ENCODE measurements at places on chromosomes 11 and 22.

DNA sequence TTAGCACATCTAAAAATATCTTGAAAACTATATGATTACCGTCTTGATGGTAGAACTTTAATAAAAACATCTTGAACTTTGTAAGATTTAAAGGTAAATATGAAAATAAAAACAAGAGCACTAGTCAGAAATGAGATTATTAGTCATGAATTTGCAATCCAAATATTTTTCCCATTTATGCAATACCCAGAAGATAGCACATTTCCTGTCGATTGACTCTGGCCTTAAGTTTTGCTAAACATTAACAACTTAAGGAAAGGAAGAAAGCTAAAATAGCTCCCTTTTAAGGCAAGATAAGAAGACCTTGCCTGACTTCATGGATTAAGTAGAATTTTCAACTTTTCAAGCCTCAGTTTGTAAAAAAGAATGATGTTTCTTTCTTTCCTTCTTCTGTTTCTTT lies 1374.7 kb upstream of the RAG2 start:
- DNase-seq, result no peak

- no peak for DNase-seq
Measured at GRCh38 chr22:29102300-29102699, 29.5 kb downstream of the KREMEN1 start.

DNA sequence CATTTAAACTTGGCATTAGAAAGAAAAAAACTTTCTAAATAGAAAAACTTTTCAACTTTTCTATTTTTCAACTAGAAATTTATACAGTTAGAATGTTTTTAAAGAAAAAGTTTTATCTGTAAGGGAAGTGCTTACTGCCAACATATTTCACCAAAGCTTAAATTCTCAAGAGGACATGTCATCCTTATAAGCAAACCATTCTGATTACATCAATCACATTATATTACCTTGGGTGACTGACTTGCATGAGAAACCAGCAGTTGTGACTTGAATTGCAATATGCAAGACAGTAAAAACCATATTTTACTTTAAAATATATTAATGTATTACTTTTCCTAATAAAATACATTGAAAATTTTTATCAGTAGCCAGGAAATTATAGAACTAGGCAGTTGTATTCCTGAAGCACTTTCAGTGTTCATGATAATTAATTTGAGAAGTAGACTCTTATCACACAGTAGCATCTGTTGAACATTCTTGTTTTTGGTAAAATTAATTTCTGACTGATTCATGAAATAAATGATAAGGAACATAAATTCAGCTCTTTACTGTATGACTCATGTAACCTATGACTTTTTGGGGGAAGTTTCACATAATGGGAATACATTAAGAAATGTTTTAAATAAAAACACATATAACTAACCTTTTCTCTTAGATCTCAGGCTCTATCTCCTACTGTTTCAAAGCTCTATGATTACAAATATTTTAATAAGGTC lies 345.0 kb upstream of the CCDC179 start:
- DNase-seq, result no peak

- no peak for DNase-seq
Measured at GRCh38 chr22:27629908-27630673, 171.5 kb downstream of the MN1 start.

- DNase-seq, result no peak
Measured at GRCh38 chr11:2901196-2901796, 15.7 kb upstream of the CDKN1C start.

DNA sequence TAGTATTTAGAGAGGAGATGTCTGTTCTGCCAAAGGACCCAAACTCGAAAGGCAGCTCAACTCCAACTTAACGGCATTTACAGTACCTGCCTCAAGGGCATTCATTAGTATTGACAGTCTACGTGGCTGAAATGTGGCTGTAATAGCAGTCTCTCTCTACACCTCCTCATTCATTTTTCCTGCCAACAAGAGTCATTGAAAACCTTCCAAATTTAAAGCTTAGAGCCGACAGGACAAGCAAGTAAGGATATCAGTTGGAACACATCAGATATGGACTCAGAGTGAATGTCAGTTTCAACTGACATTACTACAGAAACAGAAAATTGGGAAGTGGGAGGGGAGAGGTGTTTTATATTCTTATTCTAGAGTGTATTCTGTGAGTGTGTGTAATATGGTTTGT lies 253.1 kb downstream of the CADM1 start:
- DNase-seq, result no peak

GRCh38 chr11:80595011-80595410 lies 1154.2 kb upstream of the TENM4 start:
- no peak for DNase-seq

DNA sequence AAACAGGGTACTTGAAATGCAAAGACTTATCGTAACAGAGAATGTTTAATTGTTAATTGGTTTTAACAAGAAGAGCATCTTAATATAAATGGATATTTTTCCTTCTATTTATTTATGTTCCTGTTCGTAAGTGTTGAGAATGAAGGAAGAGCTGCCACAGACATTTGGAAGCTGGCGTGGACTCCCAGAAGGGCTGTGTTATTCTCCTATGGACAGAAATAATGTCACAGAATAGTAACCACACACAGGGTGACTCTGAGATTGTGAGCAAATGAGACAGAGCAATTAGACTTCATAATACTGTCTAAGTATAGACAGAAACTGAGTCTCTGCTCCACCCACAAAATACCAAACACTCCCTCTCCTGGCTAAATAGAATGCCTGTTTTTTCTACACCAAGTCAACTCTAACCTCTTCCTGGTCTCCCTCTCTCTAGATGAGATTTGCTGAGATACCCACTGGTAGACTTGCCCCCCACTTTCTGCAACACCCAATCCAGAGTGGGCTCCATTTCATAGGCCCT lies 6.1 kb downstream of the APOL3 start:
- DNase-seq, result no peak

DNA sequence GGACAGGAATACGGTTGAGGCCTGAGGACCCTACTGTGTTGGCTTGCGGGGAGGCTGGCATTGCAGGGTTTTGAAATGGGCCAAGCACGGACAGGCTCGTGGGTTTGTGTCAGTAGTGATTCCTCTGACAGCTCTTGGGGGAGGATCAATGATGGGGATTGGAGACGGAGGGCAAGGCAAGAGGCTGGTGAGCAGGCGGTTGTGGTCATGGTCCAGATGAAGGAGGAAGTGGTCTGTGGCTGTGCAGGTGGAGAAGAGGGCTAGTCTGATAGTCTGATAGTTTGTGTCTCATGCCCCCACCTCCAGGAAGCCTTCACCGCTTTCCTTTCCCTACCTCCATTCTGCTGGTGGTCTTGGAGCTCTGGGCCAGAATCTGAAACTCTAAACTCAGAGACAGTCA lies 3.0 kb downstream of the MAFF start:
- no peak for DNase-seq

GRCh38 chr11:45180179-45180847 lies 33.9 kb downstream of the PRDM11 start:
- DNase-seq, result no peak

DNA sequence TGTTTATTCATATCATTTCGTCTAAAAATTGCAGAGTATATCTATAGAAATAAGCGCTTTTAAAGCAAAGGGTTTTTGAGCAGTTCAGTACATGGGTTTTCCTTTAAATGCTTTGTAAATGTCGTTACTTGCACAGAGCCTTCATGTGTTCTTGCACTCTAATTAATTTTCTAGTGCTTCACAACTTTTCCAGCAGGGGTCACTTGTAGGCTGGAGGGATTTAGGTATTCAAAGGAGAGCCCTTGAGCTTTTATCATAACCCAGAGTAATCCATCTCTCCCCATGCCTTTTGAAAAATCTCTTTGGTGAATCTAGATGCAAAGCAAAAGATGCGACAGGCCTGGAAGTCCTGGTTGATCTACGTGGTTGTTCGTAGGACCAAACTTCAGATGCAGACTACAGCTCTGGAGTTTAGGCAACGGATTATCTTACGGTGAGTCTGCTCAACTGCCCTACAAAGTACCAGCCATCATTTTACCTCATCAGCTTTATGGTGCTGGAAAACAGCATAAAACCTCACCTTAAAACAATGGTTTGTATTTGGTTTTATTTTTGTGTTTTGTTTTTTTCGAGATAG lies 60.4 kb downstream of the SFI1 start:
- DNase-seq, result no peak

DNA sequence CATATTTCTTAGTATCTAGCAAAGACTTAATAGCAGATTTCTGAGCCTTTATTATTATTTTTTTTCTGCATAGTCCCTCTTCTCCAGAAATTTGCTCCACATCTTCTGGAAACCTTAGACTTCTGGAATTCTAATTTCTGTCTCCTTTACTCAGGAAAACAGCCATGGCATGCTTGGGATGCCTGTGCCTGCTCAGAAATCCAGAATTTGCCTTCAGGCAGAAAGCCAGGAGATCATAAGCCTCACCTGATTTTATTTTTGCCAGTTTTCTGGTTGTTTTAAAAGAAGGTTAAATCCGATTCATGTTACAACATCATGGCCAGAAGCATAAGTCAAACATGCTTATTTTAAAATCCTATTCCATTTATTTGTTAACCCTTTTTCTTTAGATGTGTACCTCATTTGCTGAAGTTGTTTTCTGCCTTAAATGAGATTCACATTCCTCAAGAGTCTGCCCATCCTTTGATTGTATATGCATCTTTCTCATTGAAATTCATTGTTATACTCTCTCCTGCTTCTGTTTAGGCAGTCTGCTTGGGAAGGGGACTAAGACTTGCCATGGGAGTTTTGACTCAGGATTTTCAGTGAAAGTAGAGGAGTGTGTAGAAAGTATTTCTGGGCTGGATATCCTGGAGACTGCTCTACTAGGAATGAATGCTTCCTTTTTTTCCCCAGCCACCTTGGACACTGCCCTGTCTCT lies 37.1 kb downstream of the SIK2 start:
- DNase-seq, result no peak

DNA sequence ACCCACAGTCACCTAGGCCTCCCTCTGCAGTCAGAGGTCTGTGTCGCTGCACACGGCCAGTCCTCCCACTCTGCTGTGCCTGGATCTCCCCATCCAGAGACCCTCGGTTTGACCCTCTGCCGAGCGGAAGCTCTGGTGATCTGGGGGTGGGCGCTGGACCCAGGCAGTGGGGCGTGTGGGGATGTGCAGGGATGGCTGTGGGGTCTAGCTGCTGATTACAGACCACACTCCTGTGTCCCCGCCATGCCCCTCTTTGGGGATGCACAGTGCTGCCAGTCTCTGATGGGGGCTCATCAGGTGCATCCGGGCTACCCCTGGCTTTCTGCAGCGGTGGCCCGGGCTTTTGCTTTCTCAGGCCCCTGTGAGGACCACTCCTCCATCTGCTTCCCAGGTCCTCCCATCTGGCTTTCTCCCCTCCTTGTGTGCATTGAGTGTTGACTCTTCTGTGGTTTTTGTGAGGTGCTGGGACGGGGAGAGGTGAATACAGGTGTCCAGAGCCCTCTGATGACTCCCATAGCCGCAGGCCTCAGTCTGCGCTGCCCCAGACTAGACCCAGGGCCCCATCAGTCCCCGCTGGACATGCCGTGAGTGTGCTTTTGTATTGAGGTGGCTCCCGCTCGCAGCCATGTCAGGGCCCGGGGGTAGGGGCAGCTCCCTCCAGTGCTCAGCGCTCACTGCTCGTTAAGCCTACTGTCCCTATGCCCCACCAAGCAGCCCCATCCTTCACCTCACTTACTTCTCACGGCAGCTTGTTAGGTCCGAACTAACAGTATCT lies 251.6 kb downstream of the TBC1D22A start:
- no peak for DNase-seq

DNA sequence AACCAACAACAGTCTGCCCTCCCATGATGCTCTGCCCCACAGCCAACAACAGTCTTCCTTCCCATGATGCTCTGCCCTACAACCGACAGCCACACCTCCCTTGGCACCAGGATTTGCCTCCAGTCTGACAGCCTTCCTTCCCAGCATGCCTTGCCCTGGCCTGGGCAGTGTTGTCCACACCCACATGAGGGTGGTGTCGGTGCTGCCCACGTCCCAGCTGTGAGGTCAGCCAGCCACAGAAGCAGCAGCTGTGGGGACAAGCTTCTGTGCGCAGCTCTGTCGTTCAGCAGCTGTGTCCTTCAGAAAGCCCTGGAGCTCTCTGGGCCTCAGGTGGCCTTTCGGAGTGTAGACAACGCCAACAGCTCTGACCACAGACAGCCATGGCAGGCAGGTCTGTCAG lies 1378.9 kb downstream of the BRD1 start:
- no peak for DNase-seq

GRCh38 chr22:50542416-50542927 lies 3.2 kb upstream of the KLHDC7B start:
- no peak for DNase-seq

DNA sequence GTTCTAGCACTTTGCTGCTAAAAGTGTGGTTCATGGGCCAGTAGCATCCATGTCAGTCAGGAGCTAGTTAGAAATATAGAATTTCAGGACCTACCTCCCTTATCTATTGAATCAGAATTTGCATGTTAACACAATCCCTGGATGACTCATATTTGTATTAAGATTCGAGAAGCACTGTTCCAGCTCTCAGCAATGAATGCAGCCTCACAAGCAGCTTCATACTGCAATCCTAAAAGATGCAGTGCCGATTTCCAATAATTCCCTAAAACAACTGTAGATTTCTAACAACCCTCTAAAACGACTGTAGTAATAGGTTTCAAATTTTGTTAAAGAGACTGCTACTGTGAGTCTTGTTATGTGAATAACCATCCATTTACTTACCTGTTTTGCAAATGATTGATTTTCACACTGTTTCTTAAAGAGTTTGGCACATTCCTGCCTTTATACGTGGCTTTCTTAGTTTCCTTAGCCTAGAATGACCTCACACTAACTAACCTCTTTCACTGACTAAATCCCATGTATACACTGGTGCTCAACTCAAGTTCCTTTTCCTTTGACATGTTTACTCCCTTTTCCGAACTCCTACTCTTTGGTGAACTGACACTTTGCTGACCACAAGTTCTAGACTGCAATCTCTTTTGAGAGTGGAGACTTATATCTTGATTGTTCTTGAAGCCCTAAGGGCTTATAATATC lies 511.8 kb downstream of the METTL15 start:
- no peak for DNase-seq

DNA sequence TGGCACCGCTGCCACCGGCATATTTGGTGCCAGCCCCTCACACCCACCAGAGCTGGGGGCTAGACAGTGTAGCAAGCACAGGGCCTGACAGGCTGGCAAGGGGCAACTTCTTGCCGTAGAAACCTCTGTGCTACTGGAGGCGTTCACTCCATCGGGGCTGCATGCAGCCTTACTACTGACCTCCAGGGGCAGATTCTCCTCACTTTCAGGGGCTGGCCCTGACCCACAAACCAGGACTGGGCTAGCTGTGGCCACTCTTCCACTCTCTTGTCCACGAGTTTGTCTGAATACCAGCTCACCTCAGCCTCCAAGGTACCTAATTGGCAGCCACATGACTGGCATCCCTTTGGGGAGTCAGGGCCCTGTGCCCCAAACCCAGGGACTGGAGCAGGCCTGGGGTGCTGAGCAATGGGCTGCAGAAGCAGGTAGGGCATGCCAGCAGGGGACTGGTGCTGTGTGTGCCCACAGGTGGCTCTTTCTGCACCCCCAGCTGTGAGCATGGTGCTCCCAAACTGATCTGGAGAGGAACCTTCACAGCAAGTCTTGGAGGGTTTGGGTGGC lies 2.1 kb upstream of the LMO1 start:
- no peak for DNase-seq

- no peak for DNase-seq
Measured at GRCh38 chr11:123494195-123495050, 64.4 kb downstream of the GRAMD1B start.
